GM18507 (cell line): ENCODE measurements at places on chromosomes 4 and X.

- DNase-seq, result no peak
Measured at GRCh38 chr4:54643172-54643571, 14.6 kb upstream of the KIT start.

DNA sequence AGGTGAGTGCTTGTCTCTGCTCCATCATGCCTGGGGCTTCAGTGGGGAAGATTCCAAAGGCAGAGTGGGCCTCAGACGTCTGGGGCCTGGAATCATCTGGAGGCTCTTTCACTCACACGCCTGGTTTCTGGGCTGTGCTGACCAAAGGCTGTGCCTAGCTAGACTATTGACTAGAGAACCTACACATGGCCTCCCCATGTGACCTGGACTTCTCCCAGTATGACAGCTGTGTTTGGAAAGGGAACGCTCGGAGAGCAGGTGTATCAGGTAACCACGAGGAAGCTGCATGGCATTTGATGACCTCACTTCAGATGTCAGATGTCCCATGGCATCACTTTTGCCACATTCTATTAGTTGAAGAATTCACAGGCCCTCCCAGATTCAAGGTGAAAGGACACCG is 51.0 kb downstream of the ADGRL3 start:
- DNase-seq, result no peak

DNA sequence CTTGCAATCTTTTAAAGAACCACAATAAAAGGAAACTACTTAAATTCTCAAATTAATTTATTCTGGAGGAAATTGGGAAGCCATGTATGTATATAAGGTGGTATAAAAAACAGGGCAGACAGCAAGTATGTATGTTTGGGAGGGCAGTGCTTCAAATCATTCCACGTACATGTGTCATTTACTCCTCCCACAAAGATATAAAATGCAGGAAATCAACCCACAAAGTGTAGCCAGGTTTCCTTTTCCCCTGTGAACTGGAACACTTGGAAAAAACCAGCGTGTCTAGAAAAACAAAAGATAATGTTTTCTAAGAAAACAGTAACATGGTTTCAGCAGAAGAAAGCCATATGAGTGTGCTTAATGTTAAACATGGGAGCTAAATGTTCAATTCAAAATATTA is 156.7 kb upstream of the FAM47A start:
- no peak for DNase-seq

- no peak for DNase-seq
Measured at GRCh38 chrX:48580662-48581061, 6.4 kb downstream of the RBM3 start.

GRCh38 chr4:118225511-118225910 is 127.3 kb downstream of the PRSS12 start:
- DNase-seq, result no peak

DNA sequence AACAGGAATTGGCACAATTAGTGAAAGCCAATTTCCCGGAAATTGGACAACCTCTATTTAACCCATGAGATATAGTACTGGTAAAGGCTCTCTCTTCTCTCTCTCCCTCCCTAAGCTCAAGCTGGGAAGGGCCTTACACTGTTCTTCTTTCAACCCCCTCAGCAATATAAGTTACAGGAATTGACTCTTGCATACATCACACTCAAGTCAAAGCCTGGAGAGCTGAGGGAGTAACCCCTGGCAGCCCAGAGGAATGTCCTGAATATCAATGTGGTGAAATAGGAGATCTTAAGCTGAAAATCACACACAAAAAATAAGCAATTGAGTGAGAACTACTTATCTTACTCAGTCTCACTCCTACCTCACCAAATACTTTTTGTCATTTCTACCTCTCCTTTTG is 186.9 kb upstream of the SPOCK3 start:
- no peak for DNase-seq

DNA sequence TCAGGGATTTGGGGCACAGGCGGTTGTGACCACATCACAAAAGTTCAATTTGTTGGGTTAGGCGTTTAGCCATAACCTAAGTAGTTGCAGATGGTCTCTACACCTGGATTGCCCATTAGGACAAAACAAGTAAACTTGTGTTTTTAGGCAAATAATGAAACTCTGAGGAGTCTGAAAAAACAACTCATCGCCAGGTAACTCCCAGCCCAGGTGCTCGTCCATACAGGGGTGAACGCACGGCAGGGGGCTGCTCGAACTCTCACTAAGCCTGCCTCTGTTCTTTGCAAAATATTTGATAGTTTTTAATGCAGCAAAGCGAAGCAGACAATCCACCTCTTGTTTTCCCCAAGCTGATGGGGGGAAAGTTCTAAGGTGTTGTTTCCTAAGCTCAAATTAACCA is 559 bp upstream of the RHOH start:
- no peak for DNase-seq

DNA sequence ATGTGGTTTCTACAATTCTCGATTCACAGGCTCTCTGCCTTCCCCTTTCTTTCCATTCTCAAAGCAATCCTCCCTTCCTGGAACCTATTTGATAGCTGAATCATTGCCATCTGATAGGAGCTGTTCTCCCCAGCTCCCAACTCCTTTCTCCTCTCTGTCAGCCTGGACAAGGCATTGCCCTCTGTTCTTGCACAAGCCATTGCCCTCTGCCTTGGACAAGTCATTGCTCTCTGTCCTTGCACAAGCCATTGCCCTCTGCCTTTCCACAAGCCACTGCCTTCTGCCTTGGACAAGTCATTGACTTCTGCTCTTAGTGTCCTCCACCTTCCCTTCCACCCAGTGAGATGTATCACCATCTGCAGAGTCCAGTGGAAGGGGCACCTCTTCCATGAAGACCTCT is 256.1 kb upstream of the STS start:
- DNase-seq, result no peak

GRCh38 chr4:38930707-38931106 is 63.1 kb downstream of the FAM114A1 start:
- no peak for DNase-seq

DNA sequence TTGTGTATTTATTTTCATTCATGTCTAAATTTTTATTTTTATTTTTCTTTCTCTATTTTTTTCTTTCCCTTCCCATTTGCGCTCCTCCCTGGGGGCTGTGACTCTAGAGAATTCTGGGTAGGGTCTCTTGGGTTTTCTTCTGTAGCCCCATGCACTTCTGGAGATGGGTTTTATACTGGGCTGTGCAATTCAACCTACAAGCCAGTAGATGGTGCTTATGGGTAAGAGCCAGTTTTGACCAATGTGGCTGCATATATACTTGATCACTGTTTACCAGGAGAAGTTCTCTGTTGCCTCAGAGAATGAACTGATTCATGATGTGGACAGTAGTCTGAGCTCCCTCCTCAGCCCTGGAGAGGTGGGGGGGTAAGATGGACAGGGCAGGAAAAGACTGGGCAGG is 614.6 kb downstream of the PCDH19 start:
- DNase-seq, result no peak

- DNase-seq, result no peak
Measured at GRCh38 chr4:157527954-157528353, 307.4 kb downstream of the GRIA2 start.

- no peak for DNase-seq
Measured at GRCh38 chrX:131565909-131566308, 22.0 kb downstream of the OR13H1 start.

DNA sequence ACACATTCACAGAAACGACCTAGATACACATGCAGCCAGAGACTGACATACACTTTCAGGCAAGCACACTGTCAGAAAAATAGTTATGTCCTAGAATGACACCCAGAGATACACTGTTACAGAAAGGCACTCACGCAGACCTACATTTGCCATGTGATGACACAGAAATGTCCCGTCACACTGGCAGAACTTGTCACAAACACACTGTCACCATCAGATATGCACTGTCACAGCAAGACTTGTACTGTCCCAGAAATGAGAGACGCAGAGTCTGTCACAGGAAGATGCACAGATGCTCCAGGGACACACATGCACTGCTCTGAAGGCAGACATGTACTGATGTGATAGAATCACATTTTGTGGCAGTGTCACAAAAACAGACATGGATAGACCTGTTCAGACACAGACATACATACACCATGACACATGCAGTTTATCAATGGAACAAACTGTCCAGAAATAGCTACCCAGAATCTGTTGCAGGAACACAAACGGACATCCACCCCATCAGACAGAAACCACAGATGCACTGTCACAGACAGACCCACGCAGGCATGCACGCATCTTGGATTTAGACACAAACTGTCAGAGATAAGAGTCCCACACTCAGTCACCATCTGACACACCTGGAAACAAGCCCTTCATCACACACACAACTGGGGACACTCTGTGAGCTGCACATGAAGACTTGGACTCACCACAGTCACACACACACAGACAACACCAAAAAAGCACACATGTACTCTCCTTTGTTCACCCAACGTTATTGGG is 1.3 kb upstream of the PIM2 start:
- DNase-seq, result no peak

DNA sequence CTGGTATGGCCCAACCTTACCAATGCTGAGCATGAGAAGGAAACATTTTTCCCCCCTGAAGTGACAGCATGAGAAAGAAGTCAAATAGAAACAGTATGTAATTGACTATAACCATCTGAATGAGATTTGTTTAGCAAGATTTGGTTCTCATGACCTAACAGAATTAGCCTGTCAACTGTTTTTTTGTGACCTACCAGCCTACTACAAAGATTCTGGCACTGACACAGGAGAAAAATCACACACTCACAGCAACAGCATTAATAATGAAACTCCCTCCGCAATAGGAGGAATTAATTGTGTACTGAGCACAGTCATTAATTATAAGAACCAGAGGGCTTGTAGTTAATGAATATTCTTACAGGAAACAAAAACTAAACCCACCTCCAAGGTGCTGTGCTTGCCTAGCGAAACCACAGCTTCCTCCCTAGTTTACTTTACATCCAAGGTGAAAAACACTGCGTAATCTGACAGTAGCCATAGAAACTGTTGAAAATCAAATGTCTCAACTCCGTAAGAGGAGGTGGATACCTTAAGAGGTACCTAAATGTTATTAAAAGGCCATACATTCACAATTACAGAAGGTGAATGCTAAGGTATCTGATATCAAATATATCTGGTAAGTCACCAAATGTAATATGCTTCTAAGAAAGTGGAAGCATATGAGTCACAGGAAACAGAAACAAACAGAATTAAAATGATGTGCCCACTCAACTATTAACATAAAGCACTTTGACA is 34.9 kb downstream of the MMRN1 start:
- DNase-seq, result no peak

DNA sequence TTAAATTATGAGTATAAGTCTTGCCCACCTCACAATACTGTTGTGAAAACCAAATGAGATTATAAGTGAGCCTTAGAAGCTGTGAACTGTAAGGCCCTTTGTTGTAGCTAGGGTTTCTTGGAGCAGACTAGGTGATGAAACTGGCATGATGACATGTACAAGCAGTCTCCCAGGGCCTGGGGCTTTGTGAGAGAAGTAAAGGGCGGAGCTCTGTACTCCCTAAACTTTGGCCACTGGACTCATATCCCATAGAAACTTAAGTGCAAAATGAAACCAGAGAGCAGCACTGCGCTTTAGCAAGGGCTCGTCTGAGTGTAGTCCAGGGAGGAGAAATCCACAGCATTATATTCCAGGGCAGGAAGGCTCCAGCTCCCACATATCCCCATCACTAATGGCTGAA is 385.6 kb upstream of the FGF16 start:
- DNase-seq, result no peak

- no peak for DNase-seq
Measured at GRCh38 chrX:33607042-33607595, 395.8 kb upstream of the DMD start.

DNA sequence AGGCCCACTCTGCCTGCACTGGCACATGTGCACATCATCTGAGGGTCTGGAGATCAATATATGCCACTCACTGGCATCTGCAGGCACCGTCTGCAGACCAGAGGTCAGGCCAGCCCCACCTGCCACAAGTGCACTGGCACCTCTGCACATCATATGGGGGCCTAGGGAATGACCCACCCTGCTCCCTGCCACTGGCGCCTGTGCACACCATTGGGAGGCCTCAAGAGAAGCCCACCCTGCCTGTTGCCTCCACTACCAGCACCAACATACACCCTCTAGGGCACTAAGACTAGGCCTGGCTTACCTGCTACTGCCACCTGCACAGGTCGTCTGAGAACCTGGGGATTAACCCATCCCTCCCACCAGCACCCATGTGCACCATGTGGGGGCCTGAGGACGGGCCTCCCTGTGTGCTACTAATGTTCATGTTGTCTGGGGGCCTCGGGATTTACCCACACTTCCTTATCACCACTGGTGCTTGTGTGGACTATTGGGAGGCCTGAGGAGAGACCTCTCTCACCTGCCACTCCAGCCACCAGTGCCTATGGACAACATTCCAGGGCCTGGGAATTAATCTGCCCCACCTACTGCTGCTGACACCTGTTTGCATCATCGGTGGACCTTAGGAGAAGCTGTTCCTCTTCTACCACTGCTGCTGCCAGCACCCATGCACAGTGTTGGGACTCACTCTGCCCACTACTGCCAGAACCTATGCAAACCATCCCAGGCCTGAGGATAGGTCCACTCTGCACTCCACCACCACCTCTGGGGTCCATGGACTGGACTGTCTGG is 113.7 kb downstream of the REELD1 start:
- no peak for DNase-seq

- DNase-seq, result no peak
Measured at GRCh38 chrX:18889346-18890048, 94.4 kb downstream of the PHKA2 start.

DNA sequence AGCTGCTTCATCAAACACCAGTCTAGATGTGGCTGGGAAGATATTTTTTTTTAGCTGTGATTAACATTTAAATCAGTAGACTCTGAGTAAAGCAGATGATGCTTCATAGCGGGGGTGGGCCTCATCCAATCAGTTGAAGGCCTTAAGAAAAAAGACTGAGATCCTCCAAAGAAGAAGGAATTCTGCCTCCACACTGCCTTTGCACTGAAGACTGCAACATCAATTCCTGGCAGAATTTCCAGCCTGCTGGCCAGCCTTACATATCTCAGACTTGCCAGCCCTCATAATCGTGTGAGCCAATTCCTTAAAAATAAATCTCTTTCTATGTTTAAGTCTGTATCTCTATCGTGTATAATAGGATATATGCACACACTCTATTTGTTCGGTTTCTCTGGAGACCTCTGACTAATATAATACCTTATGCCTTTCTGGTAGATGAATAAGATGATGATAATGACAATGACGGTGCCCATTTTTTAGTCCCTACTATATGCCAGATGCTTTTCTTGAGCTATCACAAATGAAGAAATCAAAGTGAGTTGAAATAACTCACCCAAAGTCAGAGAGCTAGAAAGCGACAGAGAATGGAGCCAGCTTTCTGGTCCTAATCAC is 66.1 kb upstream of the SOD3 start:
- DNase-seq, result no peak

DNA sequence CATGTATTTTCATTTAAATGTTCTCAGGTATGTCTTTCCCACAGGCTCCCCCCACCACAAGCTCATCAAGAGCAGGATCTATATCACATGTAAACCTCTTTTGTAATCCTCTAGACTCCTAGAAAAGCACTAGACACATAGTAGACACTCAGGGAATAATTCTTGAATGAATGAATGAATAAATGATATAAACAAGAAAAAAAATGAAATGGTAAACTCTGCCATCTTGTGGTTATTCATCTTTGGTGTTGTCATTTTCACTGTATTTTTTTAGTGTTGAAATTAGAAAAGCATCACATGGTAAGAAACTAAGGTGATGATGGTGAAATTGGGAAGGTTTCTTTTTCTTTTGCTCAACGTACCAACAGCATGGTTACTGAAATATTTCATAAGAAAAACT is 34.2 kb upstream of the C1GALT1C1 start:
- no peak for DNase-seq
